ENCODE measurements at places on chromosomes 4 and X. TPM values are rescaled to one million over a fixed set of nuclear protein-coding genes. Genes with fewer than 3 reads are reported as not detected.

The CT47A7 gene
- not detected for polyA plus RNA-seq

The CD99 gene
- polyA plus RNA-seq, result 189 TPM

The MTMR8 gene
- polyA plus RNA-seq, result 1.3 TPM

The FSTL5 gene
- polyA plus RNA-seq, result 2.9 TPM

The BRS3 gene
- polyA plus RNA-seq, result 0.06 TPM

The MYOZ2 gene
- 0.55 TPM for polyA plus RNA-seq

The TXK gene
- 1.8 TPM for polyA plus RNA-seq

The RPL34 gene
- 2,196 TPM for polyA plus RNA-seq

The RGN gene
- polyA plus RNA-seq, result 31.0 TPM

The SMR3B gene
- polyA plus RNA-seq, result not detected

The HEPH gene
- polyA plus RNA-seq, result 53.5 TPM

The LRAT gene
- 0.50 TPM for polyA plus RNA-seq

The NSG1 gene
- polyA plus RNA-seq, result 5.1 TPM
